ENCODE measurements at places on chromosomes 7 and 10.

DNA sequence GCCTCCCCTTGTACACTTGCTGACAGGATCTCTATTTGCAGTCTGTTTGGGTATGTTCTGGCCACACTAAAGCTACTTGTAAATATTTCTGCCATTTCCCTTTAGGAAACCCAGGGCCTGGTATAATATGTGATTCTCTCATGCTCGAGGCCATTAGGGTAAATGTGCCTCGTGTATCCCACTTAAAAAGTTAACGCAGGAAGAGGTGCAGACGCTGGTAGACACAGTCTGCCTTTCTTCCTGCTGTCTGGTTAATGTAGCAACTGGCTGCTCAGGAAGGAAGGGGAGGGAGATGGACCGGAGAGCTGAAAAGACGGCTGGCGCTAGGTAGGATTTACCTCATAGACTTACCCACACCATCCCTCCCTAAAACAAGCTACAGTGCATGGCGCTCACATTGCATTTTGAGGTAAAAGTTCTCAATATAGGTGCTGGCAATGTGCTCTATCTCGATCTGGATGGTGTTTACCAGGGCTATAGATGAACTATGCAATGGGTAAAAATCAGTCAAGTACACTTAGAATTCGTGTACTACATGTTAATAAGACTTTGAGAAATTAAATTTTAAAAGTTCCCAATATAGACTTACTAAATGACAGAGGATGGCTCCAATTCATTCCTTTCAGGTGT, 125.9 kb downstream of the JAZF1 start:
- no peak overlapping the region for H3K4me3 ChIP-seq
- DNase-seq, result no peak
- peaks cover 3% of the 10 kb centered on the region for H3K36me3 ChIP-seq
- H3K4me1 ChIP-seq, result peaks cover 17% of the 10 kb centered on the region

DNA sequence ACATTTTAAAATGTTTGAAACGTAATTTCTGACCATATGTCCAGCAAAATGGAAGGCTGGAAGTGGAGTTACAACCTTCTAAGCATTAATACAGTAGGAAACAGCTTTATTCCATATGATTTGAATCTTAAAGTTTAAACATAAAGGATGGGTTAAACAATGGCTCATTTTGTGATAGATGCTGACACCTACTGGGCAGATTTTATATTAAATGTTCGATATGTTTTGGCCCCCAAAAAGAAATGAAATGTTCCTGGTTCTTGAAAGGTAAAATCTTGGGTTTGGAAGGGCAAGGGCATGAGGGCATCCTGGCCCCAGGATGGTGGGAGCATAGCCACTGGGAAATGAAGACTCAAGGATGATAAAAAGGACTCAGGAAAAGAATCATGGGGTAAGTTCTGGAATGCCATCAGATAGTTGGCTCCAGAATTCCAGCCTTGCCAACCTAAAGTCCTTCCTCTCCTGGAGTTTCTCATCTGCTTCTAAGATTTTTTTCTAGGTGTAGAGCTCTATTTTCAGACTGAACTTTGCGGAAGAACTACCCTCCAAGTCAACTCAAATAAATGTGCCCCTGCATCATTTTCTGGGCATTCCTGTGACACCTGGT, 34.6 kb upstream of the SLC35G1 start:
- no peak overlapping the region for H3K4me3 ChIP-seq
- peaks cover 5% of the 10 kb centered on the region for H3K27me3 ChIP-seq
- H3K27ac ChIP-seq, result no peak overlapping the region
- H3K4me1 ChIP-seq, result peaks cover 2% of the 10 kb centered on the region

DNA sequence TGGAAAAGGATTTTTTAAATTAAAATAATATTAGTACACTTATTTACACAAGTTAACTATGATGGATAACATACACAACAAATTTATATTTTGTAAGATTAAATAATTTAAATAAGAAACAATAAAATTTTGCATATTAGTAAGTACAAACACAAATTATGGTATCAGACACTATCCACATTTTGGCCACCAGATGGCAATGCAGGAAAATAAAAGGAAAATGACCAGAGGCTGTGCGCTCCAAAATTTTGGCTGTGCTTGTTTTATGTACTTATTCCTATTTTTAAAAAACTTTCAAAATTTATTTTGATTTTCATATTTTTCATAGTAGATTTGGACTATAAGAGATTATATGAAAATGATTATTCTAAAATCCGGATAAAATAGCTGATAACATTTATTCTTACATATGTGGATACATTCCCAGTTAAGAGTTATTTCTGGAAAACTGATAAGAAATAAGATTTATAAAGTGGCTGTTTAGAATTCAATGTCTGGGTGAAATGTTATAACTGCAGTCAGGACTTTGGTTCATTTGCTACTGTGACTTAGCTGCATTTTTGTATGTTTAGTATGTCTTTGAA, 274.7 kb upstream of the HGF start:
- no peaks in the 10 kb centered on the region for H3K27me3 ChIP-seq
- H3K4me3 ChIP-seq, result no peak overlapping the region
- no peak for DNase-seq
- no peaks in the 10 kb centered on the region for H3K36me3 ChIP-seq
- H3K27ac ChIP-seq, result no peak overlapping the region

DNA sequence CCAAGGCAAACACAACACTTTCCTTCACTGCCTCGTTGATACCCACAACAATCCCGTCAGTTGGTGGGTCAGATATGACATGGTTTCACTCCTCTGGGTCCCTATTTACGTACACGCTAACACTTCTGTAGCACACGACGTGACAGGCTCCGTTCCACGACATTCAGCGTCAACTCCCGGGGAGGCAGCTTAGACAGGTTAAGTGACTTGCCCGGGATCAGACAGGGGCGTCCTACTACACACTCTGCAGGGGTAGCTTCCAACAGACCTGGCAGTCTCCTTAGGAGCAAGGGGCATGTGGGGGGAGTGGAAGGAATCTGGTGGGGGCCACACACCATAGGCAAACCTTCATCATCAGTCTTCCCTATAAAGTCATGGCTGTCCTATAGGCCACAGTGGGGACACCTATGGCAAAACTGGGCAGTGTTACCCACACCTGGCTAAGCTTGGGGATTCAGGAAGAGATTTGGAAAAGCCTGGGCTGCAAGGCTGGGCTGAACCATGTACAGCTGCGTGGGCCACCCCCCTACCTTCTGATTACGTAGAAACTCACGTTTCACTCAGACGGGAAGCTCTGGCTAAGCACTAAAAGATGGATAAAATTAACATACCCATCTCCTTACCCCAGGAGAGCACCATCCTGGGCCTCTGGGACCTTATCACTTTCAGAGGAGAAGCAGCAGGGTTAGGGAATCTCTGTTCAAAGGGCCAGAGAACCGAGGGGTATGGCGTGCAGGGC, 2.0 kb downstream of the TYSND1 start:
- H3K27ac ChIP-seq, result peak overlapping the region; percentile 90
- no peaks in the 10 kb centered on the region for H3K27me3 ChIP-seq
- DNase-seq, result no peak

GRCh38 chr7:69060516-69060915, 537.8 kb upstream of the AUTS2 start:
- H3K4me3 ChIP-seq, result no peak overlapping the region
- H3K27me3 ChIP-seq, result no peaks in the 10 kb centered on the region
- no peak for DNase-seq
- no peaks in the 10 kb centered on the region for H3K4me1 ChIP-seq

- peak overlapping the region; percentile 29 for H3K27ac ChIP-seq
- H3K27me3 ChIP-seq, result peaks cover 14% of the 10 kb centered on the region
- peak overlapping the region; percentile 7 for H3K4me3 ChIP-seq
- H3K36me3 ChIP-seq, result no peaks in the 10 kb centered on the region
- peaks cover 12% of the 10 kb centered on the region for H3K4me1 ChIP-seq
Observed at GRCh38 chr10:124074501-124075109, 18.8 kb downstream of the CHST15 start.

DNA sequence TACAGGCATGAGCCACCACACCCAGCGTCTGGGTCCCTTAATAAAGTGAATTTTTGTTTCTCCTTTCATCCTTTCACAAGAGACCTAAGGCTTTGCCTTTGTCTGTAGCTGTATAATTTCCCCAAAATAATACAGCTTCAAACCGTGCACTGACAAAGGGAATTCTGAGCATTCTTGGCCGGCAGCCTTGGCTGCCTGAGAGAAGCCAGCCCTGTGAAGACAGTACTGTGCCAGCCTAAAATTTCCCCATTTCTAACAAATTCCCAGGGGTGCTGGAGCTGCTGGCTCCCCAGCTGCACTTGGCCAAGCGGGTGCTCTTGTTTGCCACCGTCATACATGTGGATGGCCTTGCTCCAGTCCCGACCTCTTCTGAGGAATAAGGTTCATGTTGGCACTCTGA, 106.2 kb downstream of the ZMYND11 start:
- no peak for DNase-seq
- no peaks in the 10 kb centered on the region for H3K27me3 ChIP-seq
- H3K4me3 ChIP-seq, result no peak overlapping the region
- no peak overlapping the region for H3K27ac ChIP-seq
- H3K36me3 ChIP-seq, result peaks cover 2% of the 10 kb centered on the region

- H3K27me3 ChIP-seq, result no peaks in the 10 kb centered on the region
- H3K4me1 ChIP-seq, result no peaks in the 10 kb centered on the region
- H3K36me3 ChIP-seq, result no peaks in the 10 kb centered on the region
- H3K4me3 ChIP-seq, result no peak overlapping the region
- DNase-seq, result no peak
Observed at GRCh38 chr10:14751014-14751896, 23.4 kb downstream of the FAM107B start.

- no peak for DNase-seq
- H3K27ac ChIP-seq, result peak overlapping the region; percentile 49
- peaks cover 5% of the 10 kb centered on the region for H3K36me3 ChIP-seq
- H3K27me3 ChIP-seq, result no peaks in the 10 kb centered on the region
- H3K4me3 ChIP-seq, result no peak overlapping the region
Observed at GRCh38 chr10:11249152-11249807, 231.6 kb downstream of the CELF2 start.

DNA sequence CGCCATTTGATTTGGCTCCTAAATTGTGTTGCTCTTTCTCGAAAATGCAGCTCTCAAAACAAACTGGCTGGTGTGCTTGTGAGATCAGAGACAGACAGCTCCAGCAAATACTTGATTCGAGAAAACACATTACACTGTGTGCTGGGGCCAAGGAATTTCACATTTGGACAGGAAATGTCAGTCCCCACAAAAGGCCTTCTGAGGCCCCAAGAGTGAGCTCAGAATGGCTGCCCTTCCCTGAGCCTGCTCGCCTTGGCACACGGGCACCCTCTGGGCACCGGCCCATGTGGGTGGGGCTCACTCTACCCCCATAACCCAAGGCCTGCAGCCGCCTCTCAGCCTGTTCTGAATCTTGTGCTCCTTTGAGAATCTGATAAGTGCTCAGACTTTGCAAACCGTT, 13.9 kb upstream of the HSPA12A start:
- H3K4me1 ChIP-seq, result peaks cover 3% of the 10 kb centered on the region
- H3K27me3 ChIP-seq, result peaks cover 29% of the 10 kb centered on the region
- no peaks in the 10 kb centered on the region for H3K36me3 ChIP-seq
- DNase-seq, result no peak
- H3K27ac ChIP-seq, result no peak overlapping the region

- H3K27me3 ChIP-seq, result peaks cover 56% of the 10 kb centered on the region
- no peak for DNase-seq
- no peak overlapping the region for H3K27ac ChIP-seq
- no peak overlapping the region for H3K4me3 ChIP-seq
- no peaks in the 10 kb centered on the region for H3K4me1 ChIP-seq
- H3K36me3 ChIP-seq, result peaks cover 2% of the 10 kb centered on the region
Observed at GRCh38 chr10:1166828-1167275, 110.7 kb downstream of the WDR37 start.

GRCh38 chr7:42099470-42100155, 137.4 kb downstream of the GLI3 start:
- H3K27me3 ChIP-seq, result no peaks in the 10 kb centered on the region
- no peaks in the 10 kb centered on the region for H3K4me1 ChIP-seq
- H3K36me3 ChIP-seq, result no peaks in the 10 kb centered on the region
- H3K4me3 ChIP-seq, result no peak overlapping the region

DNA sequence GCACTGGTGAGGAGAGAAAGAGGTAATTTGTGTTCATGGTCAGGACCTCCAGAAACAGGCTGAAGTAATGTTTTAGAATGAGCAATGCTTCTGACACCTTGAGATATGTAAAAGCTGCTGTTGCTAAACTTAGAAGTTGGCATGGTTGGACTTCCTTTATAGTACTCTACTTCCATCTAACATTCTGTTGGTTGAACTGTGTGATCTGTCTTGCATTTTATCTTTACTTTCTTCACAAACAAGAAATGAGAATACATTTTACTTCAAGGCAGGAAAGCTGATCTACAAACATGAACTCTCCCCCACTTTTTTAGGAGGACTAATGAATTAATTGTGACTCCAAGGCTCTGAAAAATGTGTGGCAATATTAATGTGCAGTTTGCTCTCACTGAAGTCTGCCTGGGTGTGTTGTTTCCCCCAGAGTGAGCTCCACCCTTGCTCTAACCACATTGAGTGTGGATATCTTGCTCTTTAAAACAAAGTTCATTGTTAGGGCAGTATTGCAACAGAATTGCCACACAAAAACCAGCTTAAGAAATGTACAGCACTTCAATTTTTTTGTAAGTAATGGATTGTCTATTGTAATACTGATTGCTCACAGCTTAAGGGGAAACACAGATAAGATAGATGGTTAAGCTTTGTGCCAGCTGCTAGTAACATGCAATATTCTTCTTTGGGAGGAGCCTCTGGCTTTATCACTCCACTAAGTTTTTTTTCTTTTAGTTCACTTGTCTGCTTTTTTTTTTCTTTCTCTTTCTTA, 69.0 kb downstream of the ADD3 start:
- H3K36me3 ChIP-seq, result no peaks in the 10 kb centered on the region
- peak overlapping the region; percentile 98 for H3K27ac ChIP-seq
- peak overlapping the region; percentile 93 for H3K4me3 ChIP-seq
- DNase-seq, result no peak
- no peaks in the 10 kb centered on the region for H3K27me3 ChIP-seq
- H3K4me1 ChIP-seq, result peaks cover 64% of the 10 kb centered on the region

GRCh38 chr10:62726142-62726541, 78.4 kb upstream of the ADO start:
- no peak for DNase-seq
- peaks cover 23% of the 10 kb centered on the region for H3K27me3 ChIP-seq
- no peak overlapping the region for H3K4me3 ChIP-seq

DNA sequence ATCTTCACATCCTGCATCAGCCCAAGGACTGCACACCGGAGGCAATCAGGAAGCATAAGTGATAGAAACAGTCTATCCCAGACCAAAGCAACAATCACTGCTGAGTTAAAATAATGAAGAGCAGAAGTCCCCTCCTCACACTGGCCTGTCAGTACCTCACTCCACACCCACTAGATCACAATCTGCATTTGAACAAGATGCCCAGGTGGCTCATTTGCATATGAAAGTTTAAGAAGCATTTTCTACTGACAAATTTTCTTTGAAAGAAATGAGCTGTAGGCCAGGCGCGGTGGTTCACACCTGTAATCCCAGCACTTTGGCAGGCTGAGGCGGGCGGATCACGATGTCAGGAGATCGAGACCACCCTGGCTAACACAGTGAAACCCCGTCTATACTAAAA, 77.4 kb downstream of the CUL2 start:
- peaks cover 3% of the 10 kb centered on the region for H3K36me3 ChIP-seq
- no peak overlapping the region for H3K27ac ChIP-seq
- H3K4me3 ChIP-seq, result no peak overlapping the region
- H3K4me1 ChIP-seq, result no peaks in the 10 kb centered on the region

- H3K36me3 ChIP-seq, result no peaks in the 10 kb centered on the region
- DNase-seq, result no peak
- H3K4me3 ChIP-seq, result no peak overlapping the region
- no peaks in the 10 kb centered on the region for H3K4me1 ChIP-seq
- no peak overlapping the region for H3K27ac ChIP-seq
Observed at GRCh38 chr7:95847061-95847460, 74.7 kb downstream of the DYNC1I1 start.

GRCh38 chr10:117945651-117946050, 101.1 kb downstream of the RAB11FIP2 start:
- no peaks in the 10 kb centered on the region for H3K4me1 ChIP-seq
- no peaks in the 10 kb centered on the region for H3K36me3 ChIP-seq
- H3K27me3 ChIP-seq, result peaks cover 36% of the 10 kb centered on the region
- DNase-seq, result no peak
- H3K4me3 ChIP-seq, result no peak overlapping the region
- no peak overlapping the region for H3K27ac ChIP-seq
